ENCODE measurements at places on chromosomes 7 and 10.
A peak's percentile ranks its signal among the peaks of the same experiment; 100 is the strongest.

DNA sequence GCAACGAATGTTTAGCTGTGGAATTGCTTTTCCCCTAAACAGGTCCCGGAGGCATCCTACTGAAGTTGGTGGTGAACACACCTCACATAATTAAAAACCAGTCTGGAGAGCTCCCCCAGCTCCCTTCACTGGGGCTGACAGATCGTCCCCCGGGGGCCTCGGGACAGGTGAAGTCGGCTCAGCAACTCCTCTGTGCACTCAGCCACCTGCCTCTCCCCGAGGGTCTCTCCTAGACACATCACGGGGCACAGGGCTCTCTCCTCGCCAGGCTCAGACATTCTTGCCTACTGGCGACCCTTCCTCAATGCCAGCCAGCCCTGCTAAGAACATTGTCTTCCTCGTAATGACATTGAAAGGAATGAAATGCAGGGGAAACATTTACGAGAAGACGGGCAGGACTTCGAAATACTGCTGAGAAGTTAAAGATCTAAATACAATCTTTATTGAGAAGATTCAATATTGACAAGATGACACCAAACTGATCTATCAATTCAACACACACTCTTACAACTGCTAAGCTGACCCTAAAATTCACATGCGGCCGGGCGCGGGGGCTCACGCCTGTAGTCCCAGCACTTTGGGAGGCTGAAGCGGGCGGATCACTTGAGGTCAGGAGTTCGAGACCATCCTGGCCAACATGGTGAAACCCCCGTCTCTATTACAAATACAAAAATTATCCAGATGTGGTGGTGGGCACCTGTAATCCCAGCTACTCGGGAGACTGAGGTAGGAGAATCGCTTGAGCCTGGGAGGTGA, 88.1 kb upstream of the DNAAF5 start:
- H3K36me3 ChIP-seq: no peaks in the 10 kb centered on the region
- no peak overlapping the region for H3K4me3 ChIP-seq
- H3K27me3 ChIP-seq: no peaks in the 10 kb centered on the region
- DNase-seq: no peak
- H3K27ac ChIP-seq: no peak overlapping the region

- H3K4me3 ChIP-seq: no peak overlapping the region
- no peaks in the 10 kb centered on the region for H3K27me3 ChIP-seq
- H3K4me1 ChIP-seq: no peaks in the 10 kb centered on the region
- H3K27ac ChIP-seq: no peak overlapping the region
- no peaks in the 10 kb centered on the region for H3K36me3 ChIP-seq
- DNase-seq: peak; percentile 36
Observed at GRCh38 chr10:69716711-69717560, 84.8 kb upstream of the COL13A1 start.

GRCh38 chr7:90766814-90767564, 170.9 kb downstream of the CDK14 start:
- H3K4me1 ChIP-seq: no peaks in the 10 kb centered on the region
- H3K36me3 ChIP-seq: no peaks in the 10 kb centered on the region
- DNase-seq: no peak
- no peaks in the 10 kb centered on the region for H3K27me3 ChIP-seq
- no peak overlapping the region for H3K4me3 ChIP-seq

DNA sequence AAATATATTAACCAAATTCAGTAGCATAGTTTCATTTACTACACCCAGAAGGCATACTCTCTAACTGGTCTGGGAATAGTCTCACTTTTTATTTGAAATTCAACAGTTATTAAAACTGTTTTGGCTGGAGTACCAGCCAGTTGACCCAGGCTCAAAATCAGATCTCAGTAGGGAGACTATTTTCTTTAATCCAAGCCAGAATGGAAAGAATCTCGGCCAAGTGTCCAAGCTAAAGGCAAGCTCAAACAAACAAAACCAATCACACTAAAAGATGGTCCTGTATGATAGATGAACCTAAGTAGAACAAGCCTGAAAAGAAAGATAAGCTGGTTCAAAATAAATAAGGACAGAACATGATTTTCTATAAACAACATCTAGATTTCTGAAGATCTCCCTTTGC, 259.6 kb upstream of the POM121L12 start:
- no peak for DNase-seq
- no peaks in the 10 kb centered on the region for H3K36me3 ChIP-seq
- H3K27ac ChIP-seq: no peak overlapping the region
- no peaks in the 10 kb centered on the region for H3K4me1 ChIP-seq

- no peaks in the 10 kb centered on the region for H3K27me3 ChIP-seq
- peaks cover 54% of the 10 kb centered on the region for H3K4me1 ChIP-seq
- peak overlapping the region; percentile 28 for H3K4me3 ChIP-seq
- DNase-seq: peak; percentile 63
Observed at GRCh38 chr7:151018421-151019129, 5.7 kb downstream of the ATG9B start.

DNA sequence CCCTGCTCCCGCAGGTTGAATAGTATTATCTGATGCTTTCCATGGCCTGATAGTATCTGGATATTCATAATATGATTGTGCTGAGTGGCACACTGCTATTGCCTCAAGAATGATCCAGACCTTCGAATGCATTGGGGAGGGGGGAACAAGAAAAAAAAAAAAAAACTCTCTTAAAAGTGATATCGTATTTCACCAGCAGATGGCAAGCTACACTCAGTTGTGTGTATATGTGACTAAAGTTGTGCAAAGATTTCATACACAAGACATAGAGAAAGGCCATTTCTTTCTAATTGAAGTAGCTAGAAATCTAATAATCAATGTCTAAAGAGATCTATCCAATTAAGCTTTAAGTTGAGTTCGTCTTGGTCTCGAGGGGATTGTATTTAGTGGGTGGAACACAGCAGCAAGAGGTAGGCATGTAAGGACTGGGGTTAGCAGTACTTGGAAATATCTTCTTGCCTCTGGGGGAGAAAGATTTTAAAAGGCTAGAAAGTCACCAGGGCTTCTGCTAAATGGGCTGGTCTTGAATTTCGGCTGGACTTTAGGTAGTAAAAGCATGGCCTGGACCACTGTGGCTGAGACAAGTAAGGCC, 15.3 kb downstream of the SFRP4 start:
- no peaks in the 10 kb centered on the region for H3K4me1 ChIP-seq
- H3K4me3 ChIP-seq: no peak overlapping the region
- no peak overlapping the region for H3K27ac ChIP-seq
- no peaks in the 10 kb centered on the region for H3K36me3 ChIP-seq
- H3K27me3 ChIP-seq: no peaks in the 10 kb centered on the region

DNA sequence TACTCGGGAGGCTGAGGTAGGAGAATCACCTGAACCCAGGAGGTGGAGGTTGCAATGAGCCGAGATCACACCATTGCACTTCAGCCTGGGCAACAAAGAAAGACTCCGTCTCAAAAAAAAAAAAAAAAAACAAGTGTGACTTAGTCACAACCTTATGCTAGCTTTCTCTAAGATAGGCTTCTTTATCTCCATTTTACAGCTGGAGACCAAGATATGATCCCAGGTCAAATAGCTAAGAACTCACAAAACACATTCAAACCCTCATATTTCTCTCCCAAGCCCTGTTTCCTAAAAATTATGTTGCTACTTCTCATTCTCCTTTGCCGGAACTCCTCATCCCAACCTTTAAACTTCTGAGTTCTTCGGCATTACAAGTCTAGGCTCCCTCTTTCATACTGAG, 13.0 kb upstream of the DHTKD1 start:
- no peaks in the 10 kb centered on the region for H3K4me1 ChIP-seq
- no peaks in the 10 kb centered on the region for H3K27me3 ChIP-seq
- no peak overlapping the region for H3K27ac ChIP-seq
- no peaks in the 10 kb centered on the region for H3K36me3 ChIP-seq

GRCh38 chr10:71748671-71749191, 24.6 kb downstream of the VSIR start:
- peak overlapping the region; percentile 58 for H3K27ac ChIP-seq
- DNase-seq: peak; percentile 89
- H3K36me3 ChIP-seq: peaks cover 24% of the 10 kb centered on the region

GRCh38 chr10:61286686-61287085, 166.5 kb downstream of the TMEM26 start:
- peaks cover 19% of the 10 kb centered on the region for H3K4me1 ChIP-seq
- DNase-seq: peak; percentile 53
- no peaks in the 10 kb centered on the region for H3K36me3 ChIP-seq
- H3K27me3 ChIP-seq: no peaks in the 10 kb centered on the region
- no peak overlapping the region for H3K4me3 ChIP-seq
